Uterus (tissue), 4 donors: ENCODE measurements at places on chromosomes 7 and 10. TPM values are rescaled to one million over a fixed set of nuclear protein-coding genes. Genes with fewer than 3 reads are reported as not detected.
A peak's percentile ranks its signal among the peaks of the same experiment; 100 is the strongest.

The TRUB1 gene
- total RNA-seq, result 7.9 TPM

The FOXL3 gene
- total RNA-seq, result not detected

The EBF3 gene
- total RNA-seq, result 10.7 TPM

The MXI1 gene
- total RNA-seq, result 52.9 TPM

The PPP1R3A gene
- total RNA-seq, result 0.14 TPM

The CTTNBP2 gene
- 25.9 TPM for total RNA-seq

The CHRM2 gene
- total RNA-seq, result 0.49 TPM

The GARIN1A gene
- total RNA-seq, result 6.6 TPM

The SSC4D gene
- total RNA-seq, result not detected

- no peaks in the 10 kb centered on the region for H3K27me3 ChIP-seq
- no peak for DNase-seq
- no peaks in the 10 kb centered on the region for H3K4me1 ChIP-seq
- H3K36me3 ChIP-seq, result no peaks in the 10 kb centered on the region
- no peak overlapping the region for H3K27ac ChIP-seq
- H3K4me3 ChIP-seq, result no peak overlapping the region
Observed at GRCh38 chr7:117247809-117248208, 75.0 kb downstream of the WNT2 start.

- no peaks in the 10 kb centered on the region for H3K4me1 ChIP-seq
- DNase-seq, result no peak
- H3K4me3 ChIP-seq, result no peak overlapping the region
- no peaks in the 10 kb centered on the region for H3K36me3 ChIP-seq
- H3K27ac ChIP-seq, result no peak overlapping the region
Observed at GRCh38 chr10:128727114-128727513, 600.9 kb upstream of the MKI67 start.

- no peak overlapping the region for H3K4me3 ChIP-seq
- DNase-seq, result no peak
- H3K36me3 ChIP-seq, result no peaks in the 10 kb centered on the region
- no peak overlapping the region for H3K27ac ChIP-seq
- no peaks in the 10 kb centered on the region for H3K4me1 ChIP-seq
Observed at GRCh38 chr10:24438800-24439199, 229.9 kb downstream of the KIAA1217 start.

GRCh38 chr7:100166317-100166940 lies 2.0 kb downstream of the GAL3ST4 start:
- H3K27me3 ChIP-seq, result no peaks in the 10 kb centered on the region
- no peaks in the 10 kb centered on the region for H3K36me3 ChIP-seq
- no peaks in the 10 kb centered on the region for H3K4me1 ChIP-seq
- H3K27ac ChIP-seq, result no peak overlapping the region

DNA sequence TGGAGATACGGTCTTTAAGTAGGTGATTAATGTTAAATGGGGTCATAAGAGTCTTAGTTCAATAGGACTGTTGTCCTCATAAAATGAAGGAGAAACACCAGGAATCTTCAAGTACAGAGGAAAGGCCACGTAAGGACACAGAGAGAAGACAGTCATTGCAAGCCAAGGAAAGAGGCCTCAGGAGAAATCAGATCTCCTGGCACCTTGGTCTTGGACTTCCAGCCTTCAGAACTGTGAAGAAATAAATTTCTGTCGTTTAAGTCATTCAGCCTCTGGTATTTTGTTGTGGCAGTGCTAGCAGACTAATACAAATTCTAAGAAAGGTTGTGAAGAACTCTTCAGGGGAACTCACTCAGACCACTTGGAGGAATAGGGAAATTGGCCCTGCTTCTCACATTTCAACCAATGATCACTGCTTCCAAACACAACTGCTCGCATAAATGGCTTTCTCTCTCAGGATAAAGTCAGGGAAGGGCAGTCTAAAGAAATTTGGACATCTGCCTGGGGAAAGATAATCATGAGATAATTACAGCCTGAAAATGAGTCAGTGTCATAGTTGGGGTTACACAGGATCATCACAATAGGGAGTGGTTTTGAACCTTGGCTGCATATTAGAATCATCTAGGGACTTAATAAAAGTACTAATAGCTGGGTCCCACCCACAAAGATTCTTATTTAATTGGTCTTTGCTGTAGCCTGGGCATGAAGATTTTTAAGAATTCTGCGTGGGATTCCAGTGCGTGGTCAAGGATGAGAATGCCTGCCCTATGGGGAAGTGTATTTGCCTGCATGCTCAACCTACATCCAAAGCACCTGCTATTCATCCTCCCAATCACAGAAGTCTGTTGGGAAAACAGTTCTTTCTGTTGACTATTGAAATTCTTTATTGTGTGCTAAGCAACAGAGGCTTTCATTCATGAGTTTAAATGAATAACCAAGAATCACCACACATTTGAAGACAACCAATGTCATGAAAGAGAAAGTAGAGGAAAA lies 310.6 kb upstream of the PLXDC2 start:
- no peak for DNase-seq
- H3K27ac ChIP-seq, result no peak overlapping the region
- H3K36me3 ChIP-seq, result no peaks in the 10 kb centered on the region

- H3K36me3 ChIP-seq, result no peaks in the 10 kb centered on the region
- no peaks in the 10 kb centered on the region for H3K4me1 ChIP-seq
- no peak overlapping the region for H3K4me3 ChIP-seq
- no peaks in the 10 kb centered on the region for H3K27me3 ChIP-seq
- no peak overlapping the region for H3K27ac ChIP-seq
- DNase-seq, result no peak
Observed at GRCh38 chr10:23581906-23582450, 143.1 kb downstream of the OTUD1 start.

- no peaks in the 10 kb centered on the region for H3K36me3 ChIP-seq
- H3K27ac ChIP-seq, result no peak overlapping the region
- H3K4me3 ChIP-seq, result no peak overlapping the region
Observed at GRCh38 chr7:141189231-141189630, 115.4 kb downstream of the TMEM178B start.

DNA sequence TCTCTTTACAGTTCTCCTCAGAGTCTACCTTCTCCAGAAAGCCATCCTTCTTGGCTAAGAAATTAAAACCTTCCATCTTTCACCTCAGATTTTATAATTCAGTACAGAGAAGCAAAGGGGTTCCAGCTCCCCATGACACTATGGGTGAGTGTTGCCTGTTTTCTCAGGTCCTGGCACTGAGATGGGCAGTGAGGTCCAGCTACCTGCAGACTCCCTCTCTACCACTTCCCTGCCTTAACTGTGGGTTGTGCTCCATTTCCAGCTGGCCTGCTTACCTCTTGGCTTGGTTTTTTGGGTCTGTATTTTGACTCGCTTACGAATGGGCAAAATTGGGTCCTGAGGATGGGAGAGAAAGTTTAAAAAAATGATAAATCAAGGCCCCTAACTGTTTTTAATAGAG lies 26.3 kb downstream of the ZCWPW1 start:
- no peaks in the 10 kb centered on the region for H3K4me1 ChIP-seq
- no peaks in the 10 kb centered on the region for H3K36me3 ChIP-seq
- no peaks in the 10 kb centered on the region for H3K27me3 ChIP-seq
- no peak overlapping the region for H3K4me3 ChIP-seq
- no peak for DNase-seq

DNA sequence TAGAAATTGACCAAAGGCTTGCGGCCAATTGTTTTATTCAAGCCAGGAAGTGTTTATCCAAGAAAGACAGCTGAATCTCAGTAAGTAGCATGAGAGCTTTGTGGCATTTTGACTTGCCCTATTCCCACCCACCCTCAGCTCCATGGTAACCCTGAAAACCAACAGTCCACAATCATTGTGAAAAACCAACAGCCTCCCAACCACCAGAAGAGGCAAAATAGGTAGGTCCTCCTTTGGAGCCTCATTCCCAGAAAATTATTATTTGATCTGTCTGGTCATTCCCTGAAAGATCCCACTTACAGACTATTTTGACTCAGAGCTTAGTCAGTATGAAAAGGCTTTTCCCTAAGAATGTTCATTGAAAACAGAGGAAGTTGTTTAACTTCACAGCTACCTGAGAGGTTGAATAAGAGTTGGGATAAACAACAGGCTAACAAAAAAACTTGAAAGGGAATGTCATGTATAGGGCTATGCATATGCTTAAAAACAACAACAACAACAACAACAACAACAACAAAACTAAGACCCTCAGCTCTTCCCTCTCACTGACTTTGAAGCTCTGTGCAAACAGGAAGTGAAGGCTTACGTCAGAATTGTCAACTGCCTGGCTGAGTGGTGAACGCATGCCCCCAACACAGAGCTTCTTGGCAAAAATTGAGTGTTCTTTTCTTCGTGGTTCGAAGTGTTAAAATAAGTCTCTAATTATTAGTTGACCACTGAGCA lies 11.2 kb downstream of the KPNA7 start:
- no peak overlapping the region for H3K27ac ChIP-seq
- H3K36me3 ChIP-seq, result no peaks in the 10 kb centered on the region
- no peak overlapping the region for H3K4me3 ChIP-seq
- H3K27me3 ChIP-seq, result no peaks in the 10 kb centered on the region
- no peaks in the 10 kb centered on the region for H3K4me1 ChIP-seq

GRCh38 chr10:75716506-75716905 lies 285.1 kb downstream of the LRMDA start:
- no peak overlapping the region for H3K4me3 ChIP-seq
- H3K4me1 ChIP-seq, result no peaks in the 10 kb centered on the region
- no peaks in the 10 kb centered on the region for H3K27me3 ChIP-seq
- H3K27ac ChIP-seq, result no peak overlapping the region
- no peak for DNase-seq
- no peaks in the 10 kb centered on the region for H3K36me3 ChIP-seq

- no peak for DNase-seq
- no peak overlapping the region for H3K4me3 ChIP-seq
- peaks cover 5% of the 10 kb centered on the region for H3K4me1 ChIP-seq
- H3K27me3 ChIP-seq, result no peaks in the 10 kb centered on the region
- H3K27ac ChIP-seq, result no peak overlapping the region
- H3K36me3 ChIP-seq, result no peaks in the 10 kb centered on the region
Observed at GRCh38 chr7:24926623-24927524, 53.1 kb downstream of the OSBPL3 start.

- H3K36me3 ChIP-seq, result no peaks in the 10 kb centered on the region
- no peak overlapping the region for H3K4me3 ChIP-seq
- H3K4me1 ChIP-seq, result no peaks in the 10 kb centered on the region
Observed at GRCh38 chr10:87776328-87776727, 41.7 kb downstream of the ATAD1 start.

DNA sequence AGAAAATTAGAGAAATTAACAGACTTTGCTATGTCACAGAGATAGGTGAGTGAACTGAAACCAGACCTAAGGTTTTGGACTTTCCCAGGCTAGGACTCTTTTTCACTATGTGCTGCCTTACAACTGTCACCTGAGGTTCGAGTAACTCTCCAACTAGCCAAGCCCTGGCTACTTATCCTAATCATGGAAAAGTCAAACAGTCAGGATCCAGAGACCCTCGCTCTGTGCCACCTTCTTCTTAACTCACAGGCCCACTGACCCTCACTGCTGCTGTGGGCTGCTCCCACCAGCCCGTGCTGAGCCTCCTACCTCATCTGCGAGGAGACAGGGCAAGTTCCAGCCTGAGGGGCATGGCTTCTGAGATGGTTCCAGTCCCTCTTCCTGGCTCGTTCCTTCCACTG lies 211.4 kb upstream of the KLF14 start:
- H3K27ac ChIP-seq, result peak overlapping the region; percentile 94
- H3K36me3 ChIP-seq, result no peaks in the 10 kb centered on the region
- no peaks in the 10 kb centered on the region for H3K27me3 ChIP-seq
- no peak overlapping the region for H3K4me3 ChIP-seq
- no peak for DNase-seq

- DNase-seq, result no peak
- no peaks in the 10 kb centered on the region for H3K36me3 ChIP-seq
- H3K4me3 ChIP-seq, result no peak overlapping the region
- no peak overlapping the region for H3K27ac ChIP-seq
- no peaks in the 10 kb centered on the region for H3K27me3 ChIP-seq
- no peaks in the 10 kb centered on the region for H3K4me1 ChIP-seq
Observed at GRCh38 chr7:133530682-133531081, 277.8 kb downstream of the EXOC4 start.

DNA sequence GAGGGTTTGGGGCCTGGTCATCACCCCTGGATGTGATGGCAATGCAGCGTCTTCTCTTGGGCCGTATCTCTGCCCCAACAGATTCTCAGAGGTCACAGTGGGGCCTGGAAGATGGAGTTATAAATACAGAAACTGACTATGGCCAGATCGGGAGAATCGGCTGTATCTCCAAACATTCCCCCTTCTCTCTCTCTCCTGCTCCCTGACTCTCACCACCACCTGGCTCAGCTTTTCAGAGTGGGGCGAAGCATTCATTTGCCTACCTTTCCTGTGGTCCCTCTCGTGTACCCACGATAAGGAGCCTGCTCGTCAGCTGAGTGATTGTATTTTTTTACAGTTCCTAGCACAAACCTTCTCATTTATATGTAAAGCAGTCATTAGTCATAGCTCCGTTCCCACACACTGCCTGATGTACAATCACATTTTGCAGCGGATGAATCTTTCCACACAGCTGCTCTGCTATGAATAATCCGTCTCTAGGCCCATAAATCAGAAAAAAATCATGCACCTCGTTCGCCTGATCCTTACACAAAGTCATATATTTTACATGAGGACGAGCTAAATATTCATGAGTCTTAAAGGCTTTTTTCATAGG lies 23.2 kb upstream of the BTRC start:
- no peak overlapping the region for H3K4me3 ChIP-seq
- no peak for DNase-seq
- H3K4me1 ChIP-seq, result no peaks in the 10 kb centered on the region
- no peak overlapping the region for H3K27ac ChIP-seq

DNA sequence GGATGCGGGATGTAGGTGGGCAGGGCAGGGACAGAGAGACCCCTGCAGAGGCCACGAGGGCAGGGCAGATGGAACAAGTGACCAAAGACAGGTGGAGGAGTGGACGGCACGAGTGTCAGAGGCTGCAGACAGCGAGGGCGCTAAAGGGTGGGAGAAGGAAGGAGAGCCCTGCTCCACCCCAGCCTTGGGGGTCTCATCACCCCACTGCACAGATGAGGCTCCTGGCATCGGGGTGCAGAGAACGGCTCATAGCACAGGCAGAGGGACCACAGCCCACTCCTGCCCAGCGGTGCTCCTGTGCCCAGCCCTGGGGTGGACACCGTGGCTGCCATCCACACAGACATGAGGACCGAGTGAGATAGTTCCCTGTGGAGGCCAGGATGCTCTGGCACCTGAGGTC lies 2.2 kb upstream of the LAT2 start:
- no peak overlapping the region for H3K27ac ChIP-seq
- no peaks in the 10 kb centered on the region for H3K27me3 ChIP-seq
- no peaks in the 10 kb centered on the region for H3K4me1 ChIP-seq
- H3K4me3 ChIP-seq, result no peak overlapping the region
- H3K36me3 ChIP-seq, result no peaks in the 10 kb centered on the region

- H3K4me3 ChIP-seq, result no peak overlapping the region
- no peak for DNase-seq
- H3K4me1 ChIP-seq, result peaks cover 16% of the 10 kb centered on the region
- no peaks in the 10 kb centered on the region for H3K27me3 ChIP-seq
- H3K36me3 ChIP-seq, result no peaks in the 10 kb centered on the region
Observed at GRCh38 chr10:80159166-80159873, 26.8 kb downstream of the PLAC9 start.

GRCh38 chr10:458421-458851 lies 231.0 kb downstream of the DIP2C start:
- no peak for DNase-seq
- H3K27me3 ChIP-seq, result no peaks in the 10 kb centered on the region
- no peaks in the 10 kb centered on the region for H3K4me1 ChIP-seq
- no peak overlapping the region for H3K27ac ChIP-seq

- H3K4me1 ChIP-seq, result no peaks in the 10 kb centered on the region
- no peak overlapping the region for H3K4me3 ChIP-seq
- H3K27me3 ChIP-seq, result no peaks in the 10 kb centered on the region
- H3K36me3 ChIP-seq, result no peaks in the 10 kb centered on the region
- H3K27ac ChIP-seq, result no peak overlapping the region
- DNase-seq, result no peak
Observed at GRCh38 chr10:75492173-75492925, 60.9 kb downstream of the LRMDA start.
